GM19239 (cell line): ENCODE measurements at places on chromosomes 3 and 15.

GRCh38 chr3:131957511-131957910, 77.3 kb downstream of the CPNE4 start:
- no peak for DNase-seq

DNA sequence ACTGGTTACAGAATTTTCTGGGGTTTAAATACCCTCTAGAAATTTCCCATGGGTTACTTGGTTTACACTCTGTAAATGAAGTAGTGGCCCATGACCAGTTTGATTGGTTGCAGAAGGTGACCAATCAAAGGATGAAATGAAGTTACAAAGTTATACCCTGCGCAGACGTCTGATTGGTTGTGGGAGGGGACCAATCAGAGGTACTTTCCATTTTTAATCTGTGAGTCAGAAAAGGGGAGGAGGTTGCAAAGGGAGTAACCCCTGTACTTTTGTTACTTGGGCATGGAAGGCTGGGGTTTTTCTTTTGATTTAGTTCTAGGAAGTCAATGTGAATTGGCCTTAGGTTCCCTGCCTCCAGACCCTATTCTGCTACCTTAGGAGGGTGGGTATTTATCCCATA, 18.7 kb upstream of the APH1B start:
- DNase-seq = no peak

DNA sequence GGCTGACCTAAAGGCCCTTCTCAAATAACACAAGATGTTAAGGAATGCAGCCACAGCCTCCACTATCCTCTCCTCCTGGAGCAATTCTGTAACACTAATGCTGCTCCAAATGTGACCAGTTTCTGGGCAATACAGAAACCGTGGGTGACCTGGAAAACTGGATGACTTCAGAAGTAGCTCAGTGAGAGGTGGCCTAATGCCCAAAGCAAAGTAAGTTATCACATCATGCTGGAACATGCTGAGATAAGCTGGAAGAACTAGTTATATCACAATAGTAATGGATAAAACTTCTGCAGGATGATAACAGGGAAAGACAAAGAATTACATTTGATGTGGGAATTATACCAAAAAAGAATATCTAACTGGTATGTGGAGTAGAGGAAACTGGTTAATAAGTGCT, 72.0 kb downstream of the DHX30 start:
- no peak for DNase-seq

GRCh38 chr3:65742914-65743313, 295.8 kb downstream of the MAGI1 start:
- DNase-seq = no peak

DNA sequence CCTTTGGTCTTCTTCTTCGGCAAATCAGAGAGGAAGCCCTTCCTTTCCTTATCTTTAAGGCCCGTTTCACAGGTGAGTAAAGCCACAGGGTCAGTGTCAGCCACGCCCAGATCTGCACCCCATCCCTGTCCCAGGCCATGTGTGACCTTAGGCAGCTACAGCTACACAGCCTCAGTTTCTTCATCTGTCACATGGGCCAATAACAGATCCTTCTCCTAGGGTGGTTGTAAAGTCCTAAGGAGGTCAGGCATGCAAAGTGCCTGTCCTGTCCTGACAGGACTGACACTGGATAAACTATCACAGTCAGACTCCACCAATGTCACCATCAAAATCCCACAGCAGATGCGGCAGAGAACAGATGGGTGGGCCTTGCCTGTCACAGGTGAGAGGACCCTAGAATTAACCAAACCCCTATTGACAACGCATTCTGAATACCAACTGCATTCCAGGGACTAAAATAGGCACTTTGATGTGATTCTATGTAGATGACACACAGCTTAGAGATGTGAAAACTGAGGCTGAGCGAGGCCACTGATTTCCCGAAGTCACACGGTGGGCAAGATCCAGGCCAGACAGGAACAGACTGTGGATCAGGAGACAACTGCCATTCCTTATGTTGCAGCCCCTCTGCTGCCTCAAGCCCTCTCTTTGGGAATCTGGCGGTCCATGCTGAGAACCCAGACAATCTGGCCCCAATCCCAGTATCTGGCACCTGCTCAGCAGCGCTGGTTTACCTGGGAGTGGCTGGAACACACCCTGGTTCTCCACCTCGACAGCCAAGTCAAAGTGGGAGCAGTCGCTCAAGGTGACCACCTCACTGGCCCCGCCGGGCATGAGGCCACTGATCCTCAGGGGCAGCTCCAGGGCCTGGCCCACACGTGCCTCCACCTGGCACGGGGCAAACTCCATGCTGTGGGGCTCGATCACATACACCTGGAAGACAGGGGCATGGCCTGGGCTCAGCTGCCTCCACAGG, 48.7 kb downstream of the NUP210 start:
- no peak for DNase-seq

- no peak for DNase-seq
These were observed 325.4 kb downstream of the UACA start for GRCh38 chr15:70437882-70438451.

DNA sequence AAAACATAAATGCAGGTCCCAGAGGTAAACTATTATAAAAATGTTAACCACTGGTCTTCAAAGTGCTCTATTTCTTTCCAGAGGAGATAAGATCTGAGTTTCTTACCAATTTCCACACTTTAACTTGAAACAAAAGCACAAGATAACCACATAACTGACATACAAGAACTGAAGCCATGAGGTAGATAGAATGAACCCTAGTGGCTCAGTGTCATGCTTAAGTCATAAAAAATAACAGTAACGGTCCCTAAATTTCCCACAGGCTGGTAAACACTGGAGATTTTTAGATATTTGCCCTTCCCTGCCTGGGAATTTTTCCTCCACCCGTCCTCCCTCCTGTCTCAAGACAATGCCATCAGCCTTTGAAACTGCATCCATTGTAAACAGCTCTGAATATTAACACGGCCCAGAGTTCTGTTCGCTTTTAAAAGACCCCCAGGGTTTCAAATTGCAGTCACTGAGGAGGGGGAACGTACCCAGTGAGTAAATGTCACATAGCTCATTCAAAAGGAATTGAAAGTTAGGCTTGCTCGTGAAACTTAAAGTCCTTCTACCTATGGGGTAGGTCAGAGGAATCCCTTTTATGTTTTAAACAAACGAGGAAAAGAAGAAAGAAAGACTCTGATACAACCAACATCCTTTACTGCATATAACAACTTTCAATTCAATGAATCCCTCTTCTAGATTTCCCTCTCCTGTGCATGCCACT, 5.7 kb downstream of the LRIG1 start:
- no peak for DNase-seq

GRCh38 chr3:38487323-38487722, 8.8 kb upstream of the EXOG start:
- DNase-seq = no peak

DNA sequence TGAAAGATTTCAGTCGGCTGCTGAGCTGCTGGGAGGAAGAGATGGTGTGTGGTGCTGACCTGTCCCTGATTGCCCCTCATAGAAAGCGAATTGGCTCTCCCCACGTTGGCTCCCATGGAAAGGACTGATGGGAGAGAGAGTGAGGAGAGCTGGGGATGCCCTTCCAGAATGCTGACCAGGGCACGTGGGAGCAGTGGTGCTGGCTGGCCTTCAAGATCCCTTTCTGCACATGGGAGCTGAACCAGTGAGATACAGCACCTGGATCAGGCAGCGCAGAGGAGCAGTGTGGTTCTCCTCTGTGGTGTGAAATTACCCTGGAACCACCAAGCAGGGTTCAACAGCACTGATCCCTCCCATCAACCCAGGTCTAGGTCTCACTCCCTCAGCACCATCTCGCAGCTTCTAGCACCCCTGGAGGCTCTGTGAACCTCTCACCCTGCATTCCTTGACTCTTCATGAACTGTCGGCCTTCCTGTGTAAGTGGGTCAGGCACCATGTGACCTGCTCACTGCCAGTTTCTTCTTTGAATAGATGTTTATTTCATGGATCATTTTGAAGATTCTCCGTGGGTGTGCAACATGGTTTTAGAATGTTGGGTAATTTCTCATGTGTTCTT, 55.7 kb downstream of the CACNA1D start:
- DNase-seq = no peak

DNA sequence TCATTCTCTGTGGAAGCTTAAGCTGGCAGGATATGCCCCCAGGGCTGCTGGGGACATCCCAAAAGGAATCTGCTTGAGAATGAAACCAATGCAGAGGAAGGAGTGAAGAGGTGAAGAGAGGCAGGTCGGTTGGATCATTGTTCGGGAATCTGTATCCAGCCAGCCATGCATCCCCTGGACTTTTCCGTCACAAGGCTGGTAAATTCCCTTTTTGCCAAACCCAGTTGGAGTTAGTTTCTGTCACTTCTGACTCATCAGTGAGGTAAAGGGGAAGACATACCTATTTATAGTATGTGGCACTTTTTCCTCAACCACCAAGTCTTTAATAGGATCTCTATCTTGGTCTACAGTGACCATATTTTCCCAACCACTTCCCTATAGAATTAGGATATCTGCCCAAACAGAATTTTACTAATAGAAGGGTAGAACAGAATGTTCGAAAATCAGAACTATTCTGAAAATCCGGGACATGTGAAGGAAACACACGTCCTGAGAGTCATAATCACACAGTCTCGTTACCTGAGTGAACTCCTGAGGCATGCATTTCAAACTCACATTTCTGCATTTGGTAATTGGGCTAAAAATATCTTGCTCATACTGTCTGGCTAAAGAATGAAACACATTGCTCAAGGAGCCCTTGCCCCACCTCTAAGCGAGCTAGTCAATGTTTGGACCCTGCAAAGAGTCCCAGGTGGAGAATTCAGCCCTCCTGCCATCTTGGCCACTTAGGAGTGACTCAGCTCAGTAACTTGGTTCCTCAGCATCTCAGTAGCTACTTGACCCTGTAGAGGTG, 289.7 kb upstream of the ADAMTS9 start:
- DNase-seq = no peak

- DNase-seq = no peak
These were observed 10.4 kb upstream of the BAHD1 start for GRCh38 chr15:40430271-40430805.

DNA sequence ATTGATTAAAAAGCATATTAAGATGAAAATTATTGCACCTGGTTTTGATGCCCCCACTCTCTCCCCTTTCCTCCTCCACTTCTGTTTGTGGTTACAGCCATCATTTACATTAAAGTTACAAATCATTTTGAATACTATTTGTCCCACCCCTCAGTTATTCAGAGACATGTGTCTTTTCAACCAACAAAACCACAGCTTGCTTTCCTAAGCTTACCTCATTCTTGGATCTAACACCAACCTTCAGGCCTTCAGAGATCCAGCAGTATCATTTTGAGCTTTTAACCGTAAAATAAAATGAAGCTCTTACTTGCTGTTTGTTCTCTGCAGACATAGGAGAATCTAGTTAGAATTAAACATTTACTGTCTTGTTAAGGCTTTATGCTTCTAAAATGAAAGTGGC, 4.7 kb downstream of the PXYLP1 start:
- no peak for DNase-seq

DNA sequence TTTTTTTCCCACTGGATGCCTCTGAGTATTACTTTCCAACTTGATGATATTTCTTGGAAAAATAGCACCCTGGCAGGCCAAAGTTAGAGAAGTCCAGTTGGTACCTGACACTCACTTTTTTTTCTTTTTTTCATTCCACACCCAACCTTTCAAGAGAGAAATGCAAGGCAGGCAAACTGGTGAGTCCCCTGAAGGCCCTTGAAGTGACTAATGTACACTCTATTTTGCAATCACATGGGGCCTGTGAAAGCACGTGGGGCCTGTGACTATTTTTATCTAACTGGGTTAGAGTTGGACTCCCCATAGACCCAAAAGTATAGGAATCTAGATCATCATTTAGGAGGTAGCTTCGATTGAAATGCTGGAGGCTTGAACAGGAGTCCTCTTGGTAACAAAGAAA, 316.7 kb downstream of the CHL1 start:
- no peak for DNase-seq

DNA sequence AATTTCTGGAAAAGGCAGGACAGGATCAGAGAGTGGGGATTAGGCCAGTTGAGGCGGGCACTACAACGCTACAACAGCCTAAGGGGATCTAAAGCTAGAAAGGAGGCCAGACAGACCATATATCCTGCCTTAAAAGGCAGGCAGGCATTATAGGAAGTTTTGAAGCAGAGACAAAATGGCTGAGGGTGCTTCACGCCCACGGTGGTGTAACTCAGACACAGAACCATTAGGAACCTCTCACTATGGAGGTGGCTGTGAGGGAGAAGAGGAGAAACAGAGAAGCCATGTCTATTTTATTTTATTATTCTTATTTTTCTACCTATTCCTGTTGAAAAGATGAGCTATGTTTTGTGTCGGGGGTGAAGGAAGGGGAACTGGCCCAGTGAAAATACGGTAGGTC, 2.1 kb upstream of the USP4 start:
- no peak for DNase-seq

GRCh38 chr3:28476194-28476593, 127.6 kb upstream of the AZI2 start:
- peak; percentile 2 for DNase-seq

DNA sequence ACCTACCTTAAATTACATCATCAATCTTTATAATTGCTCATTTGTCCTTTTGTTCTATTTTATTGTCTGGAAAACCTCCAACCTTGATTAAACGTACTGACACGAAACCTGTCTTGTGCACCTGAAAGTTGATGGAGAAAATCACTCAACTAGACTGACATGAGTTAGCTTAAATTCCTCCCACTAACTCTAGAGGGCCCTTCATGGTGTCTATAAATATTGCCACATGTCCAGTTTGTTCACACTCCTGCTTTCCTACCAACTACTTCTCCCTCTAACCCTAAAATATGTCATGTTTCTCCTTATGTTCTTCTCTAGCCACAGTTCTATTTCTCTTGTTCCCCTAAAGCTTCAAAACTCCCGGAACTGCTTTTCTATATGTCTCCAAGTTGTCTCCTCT, 59.8 kb upstream of the SGO1 start:
- DNase-seq = no peak

GRCh38 chr3:100966807-100967206, 26.4 kb downstream of the ABI3BP start:
- no peak for DNase-seq

GRCh38 chr3:47512416-47513124, 942 bp downstream of the ELP6 start:
- no peak for DNase-seq

DNA sequence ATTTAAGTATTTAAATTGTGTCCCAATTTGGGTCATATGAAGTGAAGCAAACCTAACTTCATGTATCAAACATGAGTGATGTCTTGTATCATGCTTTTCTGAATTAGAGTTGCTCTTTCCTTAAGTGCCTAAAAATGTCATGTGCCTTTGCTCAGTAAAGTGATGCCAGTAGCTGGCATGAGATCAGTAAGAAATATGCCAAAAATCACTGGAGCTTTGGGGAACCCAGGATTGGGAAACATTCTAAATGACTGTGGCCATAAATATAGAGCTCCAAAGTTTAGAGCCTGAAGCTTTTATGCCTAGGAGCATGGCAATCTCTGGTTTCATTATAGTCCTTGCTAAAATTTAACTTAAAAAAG, 33.8 kb downstream of the RBMS3 start:
- no peak for DNase-seq
